CD4-positive, alpha-beta T cell treated with Interleukin-17A for 1 hour (primary cell): ENCODE measurements at places on chromosomes 6 and 20.

DNA sequence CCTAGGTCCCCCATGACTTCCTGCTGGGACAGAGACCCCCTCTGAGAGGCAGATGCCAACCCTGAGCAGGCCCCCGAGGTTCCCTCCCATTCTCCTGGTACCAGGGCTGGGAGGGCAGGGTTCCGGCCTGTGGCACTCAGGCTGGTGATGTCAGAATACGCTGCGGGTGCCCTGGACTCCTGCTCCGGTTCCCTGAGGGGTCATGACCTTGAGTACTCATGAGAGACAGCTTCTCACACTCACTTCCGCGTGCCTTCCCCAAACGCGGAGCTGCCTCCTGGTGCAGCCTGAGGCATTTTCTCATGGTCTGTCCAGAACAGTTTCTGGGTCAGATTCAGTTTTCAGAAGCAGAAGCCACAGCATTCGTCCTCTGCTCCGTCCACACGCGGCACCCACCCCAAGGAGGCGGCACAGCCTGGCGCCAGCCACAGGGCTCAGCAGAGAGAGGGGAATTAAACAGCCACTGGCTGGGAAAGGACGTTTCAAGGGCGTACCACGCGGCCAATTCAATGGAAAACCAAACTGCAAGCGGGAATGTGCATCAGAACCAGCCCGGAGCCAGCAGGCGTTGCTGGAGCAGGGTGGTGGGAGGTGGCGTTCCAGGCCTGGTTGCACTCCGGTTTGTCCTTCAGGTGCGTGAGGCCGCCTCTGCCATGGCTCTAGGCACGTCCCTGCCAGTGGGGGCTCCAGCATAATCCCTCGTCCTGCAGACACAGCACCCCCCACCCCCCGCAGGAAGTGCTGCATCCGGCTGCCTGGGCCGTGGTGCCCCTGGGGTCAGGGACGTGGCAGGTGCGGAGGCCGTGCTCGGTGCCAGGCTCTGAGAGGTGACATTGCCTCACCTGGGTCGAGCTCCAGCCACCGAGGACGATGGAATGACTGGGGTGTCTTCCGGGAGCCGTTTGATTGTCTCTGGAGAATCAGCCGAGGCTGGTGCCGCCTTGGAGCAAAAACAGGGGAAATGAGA, 58.3 kb upstream of the BHLHE23 start:
- no peak for DNase-seq

DNA sequence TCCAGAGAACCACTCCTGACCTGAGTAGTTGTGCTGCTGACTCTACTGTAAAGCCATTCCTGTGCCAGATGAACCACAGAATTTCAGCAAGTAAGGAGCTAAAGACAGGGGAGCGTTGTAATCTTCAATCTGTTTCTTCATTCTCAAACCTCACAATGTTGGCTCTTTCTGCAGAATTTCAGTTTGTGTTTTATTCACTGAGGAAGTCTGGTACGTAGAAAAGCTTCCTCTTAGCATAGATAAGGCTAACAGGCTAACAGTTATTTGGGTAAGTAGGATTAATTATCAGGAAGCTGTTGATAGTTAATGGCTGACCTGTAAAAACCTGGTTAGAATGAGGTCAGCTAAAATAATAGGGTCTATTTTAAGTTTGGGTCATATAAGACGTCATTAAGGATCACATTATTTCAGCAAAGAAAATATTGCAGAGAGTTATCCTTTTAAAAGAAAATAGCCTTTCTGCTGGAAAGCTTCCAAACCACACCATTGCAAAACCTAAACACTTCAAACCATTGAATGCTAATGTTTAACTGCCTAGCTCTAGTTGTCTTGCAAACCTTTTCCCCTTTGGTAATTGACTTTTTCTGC, 14.1 kb upstream of the TENT5A start:
- DNase-seq = no peak

DNA sequence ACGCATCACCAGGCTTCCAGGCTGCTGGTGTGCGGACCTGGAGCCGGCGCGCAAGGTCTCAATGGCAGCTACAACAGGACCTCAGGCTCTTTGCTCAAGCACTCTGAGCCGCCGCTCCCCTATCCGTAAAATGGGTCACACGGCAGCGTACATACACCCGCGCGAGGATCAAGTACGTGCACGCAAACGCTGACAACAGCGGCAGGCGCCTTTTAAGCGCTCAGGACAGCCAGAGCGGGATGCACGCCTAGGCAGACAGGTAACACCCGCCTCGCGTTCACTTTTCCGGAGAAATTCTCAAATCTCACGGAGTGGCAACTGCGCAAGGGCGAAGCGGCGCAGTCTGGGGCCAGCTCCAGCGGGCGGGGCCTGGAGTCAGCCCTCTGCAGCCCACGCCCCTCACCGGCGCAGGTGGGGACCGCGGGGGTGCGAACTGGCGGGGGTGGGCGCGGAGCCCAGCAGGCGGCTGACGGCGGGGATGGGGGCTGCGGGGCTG, 535 bp downstream of the EXOC2 start:
- peak; percentile 82 for DNase-seq

DNA sequence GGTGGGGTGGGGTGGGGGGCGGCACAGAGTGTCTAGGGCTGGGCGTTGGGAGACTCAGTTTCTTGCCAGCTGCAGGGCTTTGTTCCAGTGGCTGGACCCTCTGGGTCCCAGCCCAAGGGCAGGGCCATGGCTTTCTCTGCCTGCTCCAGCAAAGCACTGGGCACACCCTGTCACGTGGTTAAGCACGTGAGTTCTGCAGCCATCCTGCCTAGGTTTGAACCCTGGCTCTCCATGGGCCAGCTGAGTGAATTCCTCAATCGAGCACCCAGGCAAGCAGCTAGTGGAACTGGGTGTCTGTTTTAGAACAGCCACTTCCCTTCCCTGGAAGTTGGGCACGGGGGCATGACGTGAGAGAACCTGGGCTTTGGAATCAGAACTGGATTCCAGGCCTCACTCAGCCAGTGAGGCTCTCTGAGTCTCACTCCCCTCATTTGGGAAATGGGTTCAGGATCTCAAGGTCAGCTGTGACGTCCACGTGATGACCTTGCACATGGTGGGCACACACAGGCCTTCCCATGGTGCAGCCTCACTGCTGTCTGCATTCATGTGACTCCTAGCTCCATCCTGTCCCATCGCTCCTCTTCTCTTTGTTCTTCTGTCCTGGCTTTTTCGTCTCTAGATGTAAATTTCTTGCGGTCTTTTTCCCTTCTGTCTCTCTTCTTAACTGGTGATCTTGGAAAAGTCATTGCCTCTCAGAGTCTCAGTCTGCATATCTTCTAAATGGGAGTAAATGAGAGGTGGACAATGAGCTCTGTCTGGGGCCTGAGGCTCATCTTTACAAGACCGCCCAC, 45.9 kb downstream of the NOL4L start:
- DNase-seq = no peak

DNA sequence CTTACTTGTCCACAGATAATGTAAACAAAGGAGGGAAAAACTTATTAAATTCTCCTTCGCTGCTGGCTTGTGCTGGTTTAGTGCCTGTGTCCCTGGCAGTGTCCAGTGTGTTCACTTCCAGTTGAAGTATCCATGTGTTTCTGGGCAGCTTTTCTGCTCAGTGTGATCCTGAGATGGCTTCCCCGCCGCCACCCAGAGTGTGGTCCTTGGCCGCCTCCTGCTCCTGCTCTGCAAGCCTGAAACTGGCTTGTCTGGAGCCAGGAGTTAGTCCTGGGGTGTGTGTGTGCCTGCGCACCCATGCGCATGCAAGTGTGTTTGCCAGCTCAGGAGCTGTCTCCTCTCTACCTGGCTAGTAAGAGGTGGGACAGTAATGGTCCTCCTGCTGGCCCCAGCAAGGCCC, 7.2 kb downstream of the BTBD3 start:
- no peak for DNase-seq

GRCh38 chr20:35568645-35569044, 26.8 kb downstream of the ERGIC3 start:
- no peak for DNase-seq

DNA sequence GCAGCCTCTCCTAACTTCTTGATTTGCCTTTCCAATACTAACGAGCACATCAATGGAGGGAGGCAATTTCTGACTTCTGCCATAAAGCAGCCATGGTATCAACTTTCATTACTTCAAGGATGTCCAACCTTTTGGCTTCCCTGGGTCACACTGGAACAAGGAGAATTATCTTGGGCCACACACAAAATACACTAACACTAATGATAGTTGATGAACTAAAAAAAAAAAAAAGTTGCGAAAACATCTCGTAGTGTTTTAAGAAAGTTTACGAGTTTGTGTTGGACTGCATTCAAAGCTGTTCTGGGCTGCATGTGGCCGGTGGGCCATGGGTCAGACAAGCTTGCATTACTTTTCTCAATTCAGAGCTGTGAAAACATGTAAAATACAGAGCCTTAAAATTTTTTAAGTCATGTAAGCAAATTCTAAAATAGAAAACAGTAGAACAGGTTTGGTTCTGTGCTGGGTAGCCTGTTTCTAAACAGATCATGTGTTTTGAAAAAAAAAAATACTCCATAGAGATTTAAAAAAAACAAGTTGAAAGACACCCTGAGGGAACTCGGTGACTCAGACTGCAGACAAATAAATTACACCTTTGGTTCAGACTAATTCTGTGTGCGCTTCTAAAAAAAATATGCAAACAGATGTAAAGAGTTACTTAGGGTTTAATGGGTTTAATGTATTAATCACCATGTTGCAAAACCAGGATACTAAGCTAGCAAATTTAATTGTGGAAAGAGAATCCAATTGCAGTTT, 43.6 kb upstream of the SLC22A23 start:
- no peak for DNase-seq

DNA sequence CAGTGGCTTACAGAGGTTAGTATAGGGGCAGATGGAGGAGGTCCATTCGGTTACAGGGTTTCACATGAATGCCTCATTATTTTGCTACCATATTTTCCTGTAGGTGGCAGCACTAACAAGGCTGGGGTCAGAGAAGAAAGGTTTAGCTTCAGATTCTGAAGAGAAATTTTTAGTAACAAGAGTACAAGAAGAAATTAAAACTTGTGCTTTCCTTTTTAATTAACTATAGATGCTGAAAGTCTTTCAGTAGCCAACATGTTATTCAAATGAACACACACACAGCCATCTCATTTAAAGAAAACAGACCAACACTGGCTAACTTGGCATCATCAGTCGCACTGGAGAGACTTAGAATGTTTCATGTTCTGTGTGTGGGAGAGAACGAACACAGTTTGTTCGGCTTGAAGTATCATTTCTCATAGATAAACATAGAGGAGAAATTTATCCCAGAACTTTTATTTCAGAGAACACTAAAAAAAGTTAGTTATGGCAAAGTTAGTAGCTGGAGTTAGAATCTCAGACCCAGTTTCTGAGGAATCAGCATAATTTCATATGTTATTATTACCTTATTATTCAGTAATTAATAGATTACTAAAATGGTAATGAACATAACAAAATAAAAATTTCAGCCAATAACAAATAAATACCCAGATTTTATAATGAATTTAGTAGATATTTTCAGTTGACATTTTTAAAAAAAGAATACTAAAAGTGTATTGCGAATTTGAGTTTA, 314.0 kb upstream of the RSPO3 start:
- DNase-seq = no peak

DNA sequence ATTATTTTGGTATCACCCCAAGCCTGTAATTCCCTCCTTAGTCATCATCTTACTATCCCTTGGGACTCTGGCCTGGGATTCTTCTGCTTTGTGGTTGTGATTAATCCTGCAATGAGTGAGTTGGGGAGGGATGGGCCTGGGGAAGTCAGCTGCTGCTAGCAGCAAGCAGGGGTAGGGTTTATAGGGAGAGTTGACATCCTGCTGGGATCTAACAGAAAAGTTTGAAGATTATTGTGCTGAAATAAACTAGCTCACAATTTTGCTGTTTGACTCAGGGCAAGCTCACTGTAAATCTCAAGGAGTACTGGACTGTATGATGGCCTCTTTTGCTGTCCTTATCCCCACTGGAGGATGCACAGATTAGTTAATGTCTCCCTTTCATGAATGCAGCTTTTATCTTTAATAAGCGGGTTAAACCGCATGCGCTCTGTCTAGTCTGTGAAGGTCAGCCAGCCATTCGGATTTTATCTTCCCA, 83.4 kb downstream of the JARID2 start:
- DNase-seq = no peak

DNA sequence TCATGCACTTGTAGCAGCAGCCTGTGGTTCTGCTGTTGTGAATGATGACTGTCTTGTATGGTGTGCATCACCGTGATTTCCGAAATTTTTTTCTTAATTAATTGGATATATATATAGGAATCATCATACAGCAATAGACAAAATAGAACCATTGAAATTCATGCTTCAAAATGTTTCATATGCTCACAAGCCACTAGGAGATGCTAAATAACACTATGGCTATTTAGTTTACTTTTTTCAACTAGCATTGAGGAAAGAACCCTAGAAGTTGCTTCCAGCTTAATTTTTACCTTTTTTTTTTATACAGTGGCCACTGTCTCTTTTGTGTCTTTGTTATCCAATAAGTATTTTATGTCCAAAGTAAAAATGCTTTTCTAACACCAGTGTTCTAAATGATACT, 485.4 kb downstream of the CDKAL1 start:
- no peak for DNase-seq

DNA sequence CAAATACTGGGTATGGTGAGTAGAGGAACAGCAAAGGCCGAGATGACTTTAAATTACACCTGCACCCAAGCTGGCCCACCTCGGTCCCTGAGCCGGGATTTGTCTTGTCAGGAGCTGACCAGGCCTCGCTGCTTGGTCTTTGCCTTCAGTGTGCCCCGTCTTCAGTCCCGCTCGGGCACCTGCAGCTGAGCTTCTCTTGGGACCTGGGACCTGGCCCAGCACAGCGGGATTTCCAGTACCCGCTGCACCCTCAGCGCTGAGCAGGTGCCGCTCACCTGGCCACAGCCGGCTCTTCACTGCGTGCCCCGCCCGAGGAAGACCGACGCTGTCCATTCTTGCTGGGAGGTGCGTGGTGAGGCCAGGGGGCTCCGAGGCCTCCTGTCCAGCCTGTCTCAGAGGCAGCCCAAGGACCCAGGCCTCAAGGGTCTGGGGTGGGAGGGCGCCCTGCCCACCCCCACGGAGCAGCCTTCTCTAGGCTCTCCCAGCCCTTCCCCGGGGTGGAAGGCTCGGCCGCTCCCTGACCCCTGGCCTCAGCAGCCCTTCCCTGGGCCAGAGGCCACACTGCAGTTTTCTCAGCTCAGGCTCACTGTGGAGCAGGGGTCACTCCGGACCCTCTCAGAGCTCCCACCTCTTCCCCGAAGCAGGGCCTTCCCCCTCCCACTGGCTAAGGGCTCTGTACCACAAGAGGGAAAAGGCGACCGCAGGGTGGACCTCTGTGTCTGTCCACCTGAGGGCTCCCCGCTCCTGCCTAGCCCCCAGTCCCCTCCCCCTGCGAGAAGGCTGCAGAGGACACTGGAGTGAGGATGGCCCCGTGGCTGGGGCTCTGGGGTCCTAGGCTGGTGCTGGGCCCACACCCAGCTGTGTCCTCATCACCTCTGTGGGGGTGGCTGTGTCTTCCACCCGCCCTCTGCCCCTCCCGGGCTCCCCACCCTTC, 119.3 kb downstream of the RNASET2 start:
- DNase-seq = no peak
